ENCODE measurements at places on chromosomes 5 and 9.

- no peak for DNase-seq
Observed at GRCh38 chr5:20678814-20679298, 690.9 kb upstream of the CDH18 start.

- DNase-seq = no peak
Observed at GRCh38 chr5:56128113-56128512, 105.0 kb downstream of the ANKRD55 start.

GRCh38 chr5:134099939-134100282 lies 14.6 kb upstream of the TCF7 start:
- DNase-seq = no peak

GRCh38 chr9:114387680-114388356 lies at the start of gene AKNA:
Gene AKNA, minus strand, starts transcription at chr9:114387982. Its CDS starts 6,649 bp downstream, at chr9:114381333.
- peak; percentile 86 for DNase-seq

DNA sequence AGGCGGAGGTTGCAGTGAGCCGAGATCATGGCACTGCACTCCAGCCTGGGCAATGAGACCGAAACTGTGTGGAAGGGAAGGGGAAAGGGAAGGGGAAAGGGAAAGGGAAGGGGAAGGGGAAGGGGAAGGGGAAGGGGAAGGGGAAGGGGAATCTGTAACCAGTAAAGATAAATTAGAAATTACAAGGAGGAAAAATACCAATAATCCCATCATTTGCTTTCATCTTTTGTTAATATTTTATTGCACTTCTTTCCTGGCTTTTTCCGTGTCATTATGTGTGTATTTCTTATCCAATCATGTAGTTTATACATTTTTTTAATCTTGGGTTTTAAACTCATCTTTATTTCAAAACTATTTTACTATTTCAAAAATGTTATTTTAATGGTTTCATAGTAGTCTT lies 29.6 kb upstream of the MRPS30 start:
- DNase-seq = no peak

GRCh38 chr5:138241688-138242571 lies 28.8 kb upstream of the CDC23 start:
- DNase-seq = no peak

All from CD4-positive, alpha-beta T cell treated with Interleukin-21 for 1 hour (primary cell).